Smooth muscle cell of the brain vasculature (primary cell): ENCODE measurements at places on chromosomes 1 and 21.

DNA sequence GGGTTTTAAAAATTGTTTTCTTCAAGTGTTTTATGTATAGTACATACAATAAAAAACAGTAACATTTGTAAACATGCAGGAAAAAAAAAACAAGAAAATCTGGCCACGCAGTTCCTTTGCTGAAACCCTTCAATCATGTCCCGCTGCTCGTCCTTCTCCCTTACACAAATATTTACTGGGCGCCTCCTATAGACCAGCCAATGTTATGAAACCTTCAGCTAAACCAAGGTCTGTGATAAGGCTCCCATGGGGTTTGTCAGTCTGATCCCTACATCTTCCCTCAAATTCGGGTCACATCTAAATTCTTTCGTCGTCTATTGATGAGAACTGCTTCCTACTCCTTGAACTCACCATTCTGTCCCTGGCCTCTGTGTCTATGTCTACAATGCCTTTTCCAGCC, 583.9 kb downstream of the SMYD3 start:
- no peak for DNase-seq

DNA sequence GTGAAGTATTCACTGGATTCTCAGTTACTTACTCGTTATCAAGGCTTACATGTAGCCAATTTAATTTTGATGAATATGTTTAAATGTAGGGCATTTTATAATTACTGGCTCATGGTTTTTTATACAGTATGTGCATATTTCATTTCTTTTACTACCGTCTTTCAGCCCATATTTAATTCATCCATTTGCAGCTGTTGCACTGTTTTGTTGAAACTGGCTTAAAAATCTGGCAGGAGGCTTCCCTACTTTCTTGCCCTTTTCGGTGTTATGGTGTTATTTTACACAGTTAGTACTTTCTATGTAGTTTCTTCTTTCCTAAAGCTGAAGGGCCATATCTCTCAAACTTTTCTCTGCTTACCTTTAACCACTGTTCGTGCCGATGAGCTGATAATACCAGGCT, 54.2 kb downstream of the ITSN1 start:
- DNase-seq, result no peak

DNA sequence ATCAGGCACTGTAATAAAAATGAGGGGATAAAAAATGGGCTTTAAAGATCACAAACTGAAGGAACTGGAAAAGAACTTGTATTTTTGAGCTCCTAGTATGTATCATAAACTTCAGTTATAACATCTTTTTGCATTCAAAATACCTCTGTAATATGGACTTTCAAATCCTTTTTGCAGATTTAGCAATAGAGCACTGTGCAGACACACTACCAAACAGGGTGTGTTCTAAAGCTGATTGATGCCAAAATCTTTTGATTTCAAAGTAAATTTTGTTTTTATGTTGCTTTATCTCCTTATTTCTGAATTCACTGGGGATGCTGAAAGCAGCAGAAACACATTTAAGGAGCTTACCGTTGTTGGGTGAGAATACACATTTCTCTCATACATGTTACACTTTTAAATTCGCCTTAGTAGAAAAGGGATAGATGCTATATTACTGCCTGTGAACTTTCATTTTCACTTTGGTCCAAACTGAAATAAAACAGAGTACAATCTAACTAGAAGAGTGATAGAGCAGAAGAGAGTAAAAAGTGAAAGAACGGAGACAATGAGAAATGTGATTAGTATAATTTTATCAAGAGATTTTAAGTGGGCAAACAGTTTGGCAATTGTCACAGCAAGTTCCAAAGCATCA, 1126.6 kb downstream of the BRINP3 start:
- DNase-seq, result no peak

GRCh38 chr1:33004613-33005012, 32.1 kb downstream of the AK2 start:
- no peak for DNase-seq

GRCh38 chr1:58248791-58249190, 297.7 kb downstream of the OMA1 start:
- DNase-seq, result no peak

DNA sequence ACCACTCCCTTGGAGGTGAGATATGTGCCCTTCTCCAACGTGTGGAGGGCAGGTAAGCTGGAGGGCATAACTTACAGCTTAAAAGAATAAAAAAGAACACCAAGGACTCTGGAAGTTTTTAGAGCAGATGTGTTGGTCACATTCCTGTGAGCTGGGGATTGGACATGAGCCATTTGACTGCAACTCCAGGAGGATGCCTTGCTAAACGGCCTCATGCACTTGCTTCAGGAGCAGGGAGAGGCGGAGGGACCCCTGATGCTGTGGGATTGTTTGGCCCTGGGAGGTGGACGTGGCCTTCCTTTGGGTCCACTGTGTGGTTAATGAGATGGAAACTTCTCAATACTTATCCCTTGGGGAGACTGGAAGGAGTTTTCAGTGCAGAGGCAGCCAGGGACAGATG, 185.6 kb downstream of the RHOU start:
- DNase-seq, result no peak

- no peak for DNase-seq
Observed at GRCh38 chr1:243991650-243992049, 59.4 kb upstream of the ZBTB18 start.

GRCh38 chr21:43331962-43332828, 94.7 kb downstream of the SIK1 start:
- peak; percentile 86 for DNase-seq

- no peak for DNase-seq
Observed at GRCh38 chr1:4170548-4171340, 270.7 kb upstream of the C1orf174 start.

DNA sequence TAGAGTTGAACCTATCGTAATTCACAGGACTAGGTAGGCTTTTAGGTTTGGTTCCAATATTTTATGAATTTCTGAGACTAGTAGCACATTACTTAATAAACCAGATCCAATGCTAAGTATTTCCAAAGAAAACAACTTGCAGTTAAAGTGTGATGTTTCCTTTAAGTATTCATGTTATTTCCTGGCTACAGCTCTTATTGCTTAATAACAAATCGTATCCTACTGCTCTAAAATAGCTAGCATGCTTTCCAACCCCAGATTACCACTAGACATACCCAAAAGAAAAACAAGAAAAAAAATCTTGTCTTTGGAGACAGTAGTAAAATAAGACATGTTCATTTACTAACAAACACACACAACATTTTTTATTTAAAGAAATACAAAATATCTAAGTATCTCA, 898 bp downstream of the KRTAP27-1 start:
- no peak for DNase-seq

GRCh38 chr21:36706482-36706852, 7.6 kb downstream of the SIM2 start:
- DNase-seq, result no peak
